ENCODE measurements at places on chromosomes 1 and 21. TPM values are rescaled to one million over a fixed set of nuclear protein-coding genes. Genes with fewer than 3 reads are reported as not detected.

Gene PLA2G2C
- total RNA-seq = not detected

Gene SORT1
- total RNA-seq = 5.6 TPM

Gene KRTAP19-4
- not detected for total RNA-seq

Gene HES3
- total RNA-seq = not detected

Gene ASPM
- 2.9 TPM for total RNA-seq

Gene ATP1B1
- total RNA-seq = 33.5 TPM

Gene CADM3
- 30.1 TPM for total RNA-seq

Gene HSD3B1
- total RNA-seq = not detected

Gene SPRR2A
- not detected for total RNA-seq

Gene FOXO6
- 0.47 TPM for total RNA-seq

Gene MCOLN2
- total RNA-seq = 0.94 TPM

Gene SLC2A5
- total RNA-seq = 1.3 TPM

Gene FAM163A
- not detected for total RNA-seq

Gene PHACTR4
- total RNA-seq = 8.7 TPM

Gene WNT4
- total RNA-seq = 1.1 TPM

Gene MYBPHL
- not detected for total RNA-seq

Gene BCAN
- not detected for total RNA-seq

Gene TCHH
- not detected for total RNA-seq

Gene THEM5
- total RNA-seq = not detected

Gene DMBX1
- total RNA-seq = not detected

Gene NBPF20
- 3.5 TPM for total RNA-seq

Gene AJAP1
- total RNA-seq = not detected

Gene B3GALT2
- 9.6 TPM for total RNA-seq
